NCI-H1694 treated with DMSO at 0.1 percent for 48 hours (cell line): ENCODE measurements at places on chromosomes 5 and 9.

DNA sequence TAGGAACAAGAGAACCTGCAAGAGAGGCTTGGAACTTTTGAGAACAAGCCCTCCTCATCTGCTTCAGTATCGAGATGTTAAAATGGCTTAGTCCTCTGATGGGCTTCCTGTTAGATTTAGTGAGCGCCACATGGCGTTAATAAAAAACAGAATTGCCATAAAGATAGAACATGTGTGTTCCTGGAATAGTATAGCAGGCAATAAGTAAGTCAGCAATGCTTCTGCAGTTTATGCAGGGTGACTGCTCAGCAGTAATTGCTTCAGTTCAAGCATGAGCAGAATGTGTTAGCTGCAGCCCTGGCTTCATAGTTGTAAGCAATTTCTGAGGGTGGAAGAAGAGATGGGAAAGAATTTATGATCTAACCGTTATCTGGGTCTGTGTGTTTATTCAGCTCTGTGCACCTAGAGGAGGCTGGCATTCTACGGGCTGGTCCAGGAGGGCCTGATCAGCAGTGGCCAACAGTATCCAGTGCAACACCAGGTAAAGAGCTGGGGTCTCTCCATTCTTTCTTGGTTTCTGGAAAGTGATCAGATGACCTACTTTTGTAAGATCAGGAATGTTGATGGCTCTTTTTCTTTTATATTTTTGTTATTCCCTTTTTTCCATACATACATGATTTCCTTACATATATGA is 15.9 kb downstream of the PCDHAC2 start:
- no peak for DNase-seq

- no peak for DNase-seq
Observed at GRCh38 chr9:108786322-108786721, 69.5 kb downstream of the ACTL7B start.

DNA sequence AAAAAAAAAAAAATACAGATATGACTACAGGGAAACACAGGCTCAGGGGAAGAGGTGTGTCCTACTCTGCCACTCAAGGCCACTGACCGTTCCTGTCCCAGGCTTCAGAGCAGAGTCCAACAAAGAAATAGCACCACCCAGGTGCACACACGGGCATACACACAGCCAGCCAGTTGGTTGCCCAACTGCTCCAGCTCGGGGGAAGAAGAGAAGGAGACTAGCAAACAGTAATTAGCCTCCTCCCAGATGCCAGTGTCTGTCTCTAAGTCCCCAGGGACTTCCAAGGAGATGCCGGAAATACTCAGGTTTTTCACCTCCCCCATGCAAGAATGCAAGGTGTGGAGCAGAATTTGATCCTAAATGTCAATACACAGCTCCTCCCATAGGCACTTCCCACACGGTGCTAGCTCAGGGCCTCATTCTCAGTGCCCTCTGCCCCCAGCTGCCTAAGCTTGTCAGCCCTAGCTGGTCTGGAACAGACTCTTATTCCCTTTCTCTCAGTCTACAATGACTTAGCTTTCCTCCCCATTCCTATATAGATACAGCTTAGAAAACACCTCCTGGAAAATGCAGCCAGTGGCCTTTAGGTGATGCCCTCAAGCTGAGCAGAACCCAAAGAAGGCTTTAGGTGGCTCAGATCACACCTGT is 1.7 kb downstream of the MYORG start:
- DNase-seq = no peak

- DNase-seq = no peak
Observed at GRCh38 chr5:119451561-119451960, 736 bp upstream of the HSD17B4 start.

- no peak for DNase-seq
Observed at GRCh38 chr5:76449606-76450005, 46.5 kb downstream of the IQGAP2 start.

DNA sequence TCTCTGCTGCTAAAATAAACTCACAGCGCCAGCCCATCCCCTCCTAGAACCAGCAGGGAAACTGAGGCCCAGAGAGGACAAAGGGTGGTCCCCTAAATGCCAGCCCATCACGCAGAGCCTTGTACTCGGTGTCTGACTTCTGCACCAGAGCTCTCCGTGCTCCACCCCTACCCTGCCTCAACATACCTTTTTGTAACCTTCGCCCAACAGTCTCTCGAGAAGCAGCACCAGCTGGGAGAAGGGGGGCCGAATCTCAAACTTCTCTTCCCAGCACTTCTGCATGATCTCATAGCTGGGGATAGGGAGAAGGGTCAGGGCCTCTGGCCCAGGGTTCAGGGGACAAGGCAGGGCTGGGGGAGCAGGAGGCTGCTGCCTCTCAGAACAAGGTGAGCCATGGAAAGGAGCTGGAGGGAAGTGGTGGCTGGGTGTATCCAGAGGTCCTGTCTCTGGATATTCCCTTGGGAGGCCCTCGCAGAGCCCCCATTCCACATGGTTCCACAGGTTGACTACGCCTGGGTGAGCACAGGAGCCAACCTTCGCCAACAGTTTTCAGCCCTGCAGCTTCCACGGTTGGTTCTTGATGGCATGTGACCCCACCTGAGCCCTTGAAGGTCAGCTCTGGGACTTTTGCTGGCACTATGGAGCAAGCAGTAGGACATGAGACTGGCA is 32.3 kb upstream of the CSF1R start:
- no peak for DNase-seq

DNA sequence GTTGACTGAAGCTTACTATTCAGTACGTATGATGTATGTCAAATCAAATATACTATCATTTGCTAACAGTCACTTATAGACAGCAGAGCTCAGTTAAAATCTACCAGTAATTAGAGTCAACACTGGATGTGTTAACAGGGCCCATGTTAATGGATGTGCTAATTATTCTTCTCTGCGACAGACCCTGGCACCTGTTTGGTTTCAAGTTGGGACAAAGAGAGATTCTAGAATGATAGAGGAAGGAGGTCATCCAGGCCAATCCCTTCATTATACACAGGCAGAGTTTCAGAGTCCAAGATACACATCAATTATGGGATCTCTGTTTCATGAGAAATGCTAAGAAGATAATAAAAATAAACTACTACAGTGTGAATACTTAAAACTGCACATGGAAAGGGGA is 615.0 kb downstream of the ZNF608 start:
- DNase-seq = peak; percentile 8

DNA sequence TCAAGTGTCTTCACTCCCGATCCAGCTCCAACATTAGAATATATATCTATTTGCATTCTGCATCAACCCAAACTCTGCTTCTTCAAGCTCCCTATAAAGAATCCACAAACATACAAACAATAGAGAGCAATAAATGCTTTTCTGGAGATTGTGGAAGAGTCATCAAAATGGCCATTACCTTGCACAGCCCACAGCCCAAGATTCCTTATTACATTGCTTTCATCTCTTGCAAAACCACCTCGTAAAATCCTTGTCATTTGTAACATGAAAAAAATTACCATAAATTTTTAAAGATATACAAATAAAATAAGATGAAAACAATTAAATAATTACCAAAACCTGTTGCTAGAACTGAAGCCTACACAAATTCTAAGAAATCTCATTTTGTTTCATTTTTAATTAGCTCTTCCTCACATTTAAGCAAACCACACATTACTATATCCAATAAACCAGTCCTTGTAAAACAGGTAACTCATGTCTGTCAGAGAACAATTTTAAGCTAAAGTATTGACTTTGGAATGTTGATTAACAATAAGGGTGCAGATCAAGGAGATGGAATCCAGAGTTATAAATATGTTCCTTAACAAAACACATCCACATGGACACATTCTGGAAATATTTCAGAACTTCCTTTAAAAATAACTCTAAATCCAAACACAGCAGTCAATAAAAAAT is 7.1 kb downstream of the SPINK9 start:
- DNase-seq = no peak

GRCh38 chr5:38600329-38601045 is 44.0 kb upstream of the LIFR start:
- no peak for DNase-seq

DNA sequence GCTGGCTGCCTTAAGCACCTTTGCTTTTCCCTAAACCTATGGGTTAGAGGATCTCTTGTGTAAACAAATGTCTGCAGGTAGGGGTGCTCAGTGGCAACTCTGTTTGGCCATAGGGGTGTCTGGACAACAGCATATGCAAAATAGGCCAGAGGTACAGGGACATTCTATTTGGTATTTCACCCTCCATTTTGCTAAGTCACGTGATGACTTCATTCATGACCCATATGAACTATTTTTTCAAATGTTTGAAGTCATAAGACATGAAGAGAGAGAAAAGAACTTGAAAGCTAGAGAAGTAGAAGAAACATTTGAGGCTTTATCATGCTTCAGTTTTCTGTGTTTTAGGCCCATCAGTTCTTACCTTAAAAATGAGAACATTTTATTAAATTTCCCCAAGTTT is 370.2 kb downstream of the GADD45G start:
- no peak for DNase-seq

DNA sequence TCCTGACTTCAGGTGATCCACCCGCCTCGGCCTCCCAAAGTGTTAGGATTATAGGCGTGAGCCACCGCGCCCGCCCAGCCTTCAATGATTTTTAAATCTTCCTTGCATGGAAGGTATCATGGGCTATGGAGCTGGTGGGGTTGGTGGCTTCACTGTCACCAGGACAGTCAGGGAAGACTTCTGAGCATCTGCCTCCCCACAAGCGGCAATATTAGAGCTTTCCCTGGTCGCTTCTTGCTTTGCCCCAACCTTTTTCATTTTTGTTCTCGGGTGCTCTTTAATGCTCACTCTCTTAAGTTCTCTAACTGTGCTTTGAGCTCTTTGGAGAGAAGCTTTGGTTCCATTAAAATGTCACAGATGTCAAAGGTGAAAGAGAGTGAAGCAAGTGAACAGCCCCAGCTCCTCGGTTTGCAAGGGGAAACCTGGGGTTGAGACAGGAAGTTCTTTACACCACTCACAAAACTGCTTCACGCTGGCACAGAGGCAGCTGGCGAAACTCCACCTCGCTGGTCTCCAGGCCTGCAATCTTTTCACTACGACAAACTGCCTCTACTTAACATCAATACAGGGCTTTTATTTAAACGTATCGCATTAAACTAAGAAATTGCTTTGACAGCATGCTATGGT is 142.5 kb upstream of the RETREG1 start:
- DNase-seq = no peak
